ENCODE measurements at places on chromosomes 6 and 20.

DNA sequence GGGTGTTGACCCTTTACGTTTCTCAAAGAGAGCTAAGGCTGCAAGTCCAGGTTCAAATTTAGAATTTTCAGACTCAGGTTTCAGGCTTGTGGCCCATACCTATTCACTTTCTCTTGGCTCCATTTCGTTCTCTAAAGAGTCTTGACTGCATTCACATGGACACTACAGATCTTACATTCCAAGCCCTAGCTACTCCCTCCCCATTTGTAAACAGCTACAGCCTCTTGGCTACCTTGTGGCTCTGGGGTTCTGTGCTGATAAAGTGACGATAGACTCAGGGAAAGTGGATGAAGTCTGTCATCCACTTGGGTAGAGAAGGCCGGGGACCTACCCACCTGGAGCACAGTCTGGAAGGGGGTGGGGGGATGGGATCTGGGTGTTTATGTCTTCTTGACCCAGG is 503.3 kb downstream of the LMBRD1 start:
- no peak for DNase-seq

GRCh38 chr20:45085289-45085688 is 15.6 kb downstream of the KCNS1 start:
- no peak for DNase-seq

- DNase-seq = peak; percentile 60
These were observed 42.1 kb upstream of the CDH22 start for GRCh38 chr20:46350201-46350985.

GRCh38 chr6:33314515-33314942 is 651 bp upstream of the TAPBP start:
- DNase-seq = peak; percentile 83

DNA sequence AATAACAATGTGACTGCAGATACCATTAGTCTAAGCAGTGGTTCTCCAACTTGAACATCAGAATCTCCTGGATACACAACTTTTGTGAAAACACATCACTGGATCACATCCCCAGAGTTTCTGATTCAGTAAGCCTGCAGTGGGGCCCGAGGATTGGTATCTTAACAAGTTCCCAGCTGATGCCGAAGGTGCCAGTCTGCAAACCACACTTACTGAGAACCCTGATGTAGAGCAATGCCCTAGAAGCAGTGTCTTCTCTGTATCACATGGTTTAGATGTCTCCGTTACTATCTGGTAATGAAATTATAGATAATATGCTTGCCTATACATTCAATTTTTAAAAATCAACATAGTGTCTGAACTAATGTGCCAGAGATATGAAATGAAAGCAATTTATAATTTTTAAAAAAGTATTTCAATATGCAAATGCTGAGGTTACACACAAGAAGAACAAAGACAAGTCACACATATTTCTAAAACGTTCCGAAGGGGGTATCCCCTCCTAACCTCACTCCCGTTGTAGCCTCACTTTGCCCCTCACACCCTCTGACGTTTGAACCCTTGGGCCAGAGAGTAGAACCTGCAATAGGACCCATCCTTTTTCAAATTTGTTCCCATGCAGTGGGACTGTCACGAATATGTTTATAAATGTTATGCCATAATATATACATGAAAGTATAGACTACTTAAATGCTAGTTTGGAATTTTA is 115.4 kb upstream of the SAMD5 start:
- no peak for DNase-seq

DNA sequence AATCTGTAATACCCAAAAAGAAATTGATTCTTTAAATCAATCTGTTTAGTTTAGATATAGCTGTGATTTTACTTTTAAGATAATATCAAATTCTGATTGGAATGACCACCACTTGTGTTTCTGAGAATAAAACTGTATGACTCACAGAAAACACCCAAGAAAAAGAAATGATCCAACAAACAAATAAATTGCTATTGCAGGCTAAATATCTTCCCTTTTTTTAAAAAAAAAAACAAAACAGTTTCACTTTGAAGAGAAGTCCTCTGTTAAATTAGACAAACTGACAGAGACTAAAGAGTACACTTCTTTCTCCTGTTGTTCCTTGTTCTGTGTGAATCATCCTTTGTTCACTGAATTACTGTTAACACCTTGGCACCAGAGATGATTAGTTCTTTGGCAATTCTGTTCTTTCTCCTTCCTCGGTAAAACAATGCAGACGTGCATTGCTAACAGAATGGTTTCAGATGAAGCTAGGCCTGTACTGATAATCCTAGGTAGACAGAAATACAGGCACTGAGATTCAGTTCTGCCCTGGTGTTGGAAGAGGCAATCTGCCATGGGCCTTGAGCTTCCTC is 895.2 kb upstream of the CITED2 start:
- peak; percentile 43 for DNase-seq

DNA sequence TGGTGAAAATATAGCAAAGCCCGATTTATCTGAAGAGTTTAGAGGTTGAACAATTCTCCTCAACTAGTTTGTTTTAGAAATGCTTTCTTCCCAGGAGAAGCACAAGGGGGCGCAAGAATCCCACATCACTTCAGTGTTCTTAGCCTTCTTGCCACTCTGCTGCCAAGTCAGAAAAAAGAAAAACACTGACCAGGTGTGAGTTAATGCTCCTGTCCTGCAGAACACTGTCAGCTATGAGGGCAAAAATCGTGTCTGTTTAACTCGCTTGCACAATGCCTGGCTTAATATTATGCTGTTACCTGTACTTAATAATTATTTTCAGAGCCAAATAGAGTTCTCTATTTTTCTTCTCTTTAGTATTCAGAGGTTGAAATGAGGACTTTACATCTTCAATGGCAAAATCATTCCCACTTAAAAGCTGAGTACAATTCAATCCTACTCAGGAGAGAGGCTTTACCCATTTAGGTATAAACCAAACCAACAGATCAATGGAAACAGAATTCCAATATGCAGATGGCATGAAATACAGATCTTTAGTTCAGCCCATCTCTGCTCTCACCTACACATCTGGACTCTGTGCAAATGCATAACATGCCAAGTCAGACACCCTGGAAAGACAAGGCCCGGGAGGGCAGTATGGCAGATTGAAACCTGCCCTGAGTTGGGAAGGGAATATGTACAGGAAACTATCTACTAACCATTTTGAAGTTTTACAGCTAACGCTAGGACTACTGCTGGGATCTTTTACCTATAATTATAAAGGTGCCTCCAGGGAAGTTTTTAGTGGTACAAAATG is 71.4 kb upstream of the TULP1 start:
- DNase-seq = peak; percentile 82

GRCh38 chr20:46324960-46325703 is 16.8 kb upstream of the CDH22 start:
- DNase-seq = peak; percentile 42

DNA sequence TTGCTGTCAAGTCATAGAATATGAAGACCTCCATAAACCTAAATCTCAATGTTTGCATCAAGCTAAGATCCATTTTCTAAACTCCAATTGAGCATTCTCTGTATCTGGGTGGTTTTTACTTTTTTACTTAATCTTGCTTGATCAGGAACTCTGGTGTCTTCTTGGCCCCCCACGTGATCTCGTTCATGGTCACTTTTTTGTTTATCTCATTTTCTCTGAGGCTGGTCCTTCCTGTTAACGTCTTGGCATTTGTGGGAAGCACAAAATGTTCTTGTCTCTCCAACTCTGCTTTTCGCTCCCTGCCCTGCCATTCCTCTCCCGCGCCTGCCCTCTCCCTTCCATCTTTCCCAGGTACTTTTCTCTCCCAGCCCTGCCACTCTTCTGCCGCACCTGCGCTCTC is 14.0 kb upstream of the MAPRE1 start:
- DNase-seq = no peak

DNA sequence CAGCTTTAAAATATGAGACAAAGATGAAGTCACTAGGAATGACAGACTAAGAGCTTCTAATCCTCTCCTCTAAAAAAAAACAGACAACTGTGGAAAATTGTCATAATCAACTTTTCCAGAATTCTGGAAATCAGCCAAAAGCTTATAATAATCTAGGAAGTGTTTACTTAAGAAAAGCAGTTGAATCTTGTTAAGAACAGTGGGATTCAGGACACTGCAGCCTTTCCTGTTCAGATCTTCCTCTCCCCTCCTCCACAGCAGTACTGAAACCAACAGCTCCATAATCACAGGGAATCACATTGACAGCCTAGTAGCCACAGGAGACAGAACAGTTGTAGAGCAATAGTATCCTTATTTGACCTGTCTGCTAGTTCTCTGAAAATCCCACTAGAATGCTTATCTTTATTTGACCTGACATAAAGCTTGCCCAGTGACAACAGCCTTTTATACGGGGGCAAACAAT is 41.6 kb downstream of the IBTK start:
- DNase-seq = peak; percentile 70

GRCh38 chr6:150230832-150231524 is 88.1 kb downstream of the PPP1R14C start:
- no peak for DNase-seq

GRCh38 chr6:51167468-51167867 is 348.8 kb downstream of the TFAP2B start:
- DNase-seq = no peak

- DNase-seq = no peak
These were observed 50.4 kb upstream of the TLDC2 start for GRCh38 chr20:36825385-36826104.

GRCh38 chr20:8782804-8783203 is 286.1 kb upstream of the PLCB4 start:
- DNase-seq = no peak

DNA sequence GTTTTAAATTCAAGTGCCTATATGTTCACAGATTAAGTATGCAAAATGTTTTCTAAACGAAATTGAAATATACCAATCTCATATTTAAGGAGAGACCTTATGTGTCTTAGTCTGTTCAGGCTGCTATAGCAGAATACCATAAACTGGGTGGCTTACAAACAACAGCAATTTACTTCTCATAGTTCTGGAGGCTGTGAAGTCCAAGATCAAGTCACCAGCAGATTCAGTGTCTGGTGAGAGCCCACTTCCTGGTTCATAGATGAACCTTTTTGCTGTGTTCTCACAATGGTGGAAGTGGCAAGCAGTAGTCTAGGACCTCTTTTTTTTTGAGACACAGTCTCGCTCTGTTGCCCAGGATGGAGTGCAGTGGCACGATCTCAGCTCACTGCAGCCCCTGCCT is 3.5 kb upstream of the DSTN start:
- no peak for DNase-seq

DNA sequence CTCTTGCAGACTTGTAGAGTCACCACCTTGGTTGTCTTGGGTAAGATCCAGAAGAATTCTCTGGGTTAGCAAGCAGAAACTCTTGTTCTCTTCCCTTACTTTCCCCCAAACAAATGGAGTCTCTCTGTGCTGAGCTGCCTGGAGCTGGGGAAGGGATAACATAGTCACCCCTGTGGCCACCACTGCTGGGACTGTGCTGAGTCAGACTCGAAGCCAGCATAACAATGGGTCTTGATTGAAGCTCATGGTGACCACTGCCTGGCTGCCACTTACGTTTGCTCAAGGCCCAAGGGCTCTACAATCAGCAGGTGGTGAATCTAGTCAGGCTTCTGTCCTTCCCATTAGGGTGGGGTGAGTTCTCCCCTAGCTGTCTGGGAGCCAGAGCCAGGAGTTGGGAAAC is 15.4 kb upstream of the ERVFRD-1 start:
- DNase-seq = no peak

DNA sequence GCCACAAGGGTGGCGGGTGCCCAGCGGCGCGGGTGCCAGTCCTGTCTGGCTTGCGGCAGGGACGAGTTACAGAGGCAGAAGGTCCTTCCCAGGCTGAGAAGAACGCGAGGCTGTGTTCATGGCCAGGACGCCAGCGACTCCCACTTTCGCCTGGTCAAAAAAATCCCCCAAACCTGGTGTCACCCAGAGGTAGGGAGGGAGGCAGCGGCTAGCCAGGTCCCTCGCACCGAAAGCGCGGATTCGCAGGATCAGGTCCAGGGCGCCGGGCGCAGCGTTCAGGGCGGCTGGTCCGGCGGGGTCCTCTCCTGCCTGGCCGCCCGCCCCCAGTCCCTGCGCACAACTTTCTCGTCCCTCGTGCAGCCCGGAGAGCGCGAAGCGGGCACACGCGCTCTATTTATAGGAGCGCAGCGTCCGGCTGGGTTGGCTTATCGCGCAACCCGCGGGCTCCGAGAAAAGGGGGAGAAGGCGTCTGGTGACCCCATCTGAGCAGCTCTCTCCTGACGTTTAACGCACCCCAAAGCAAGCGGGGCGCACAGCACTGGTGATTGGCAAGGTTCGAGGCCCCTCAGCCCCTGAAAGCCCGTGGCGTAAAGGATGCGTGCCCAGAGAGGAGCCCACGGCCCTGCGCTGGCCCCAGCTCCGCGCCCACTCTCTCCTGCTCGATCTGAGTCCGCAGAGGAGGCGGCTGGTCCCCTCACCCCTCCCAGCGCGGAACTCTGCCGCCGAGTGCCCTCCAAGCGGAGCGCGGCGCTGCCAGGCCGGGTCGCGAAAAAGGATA is 519 bp downstream of the CBLN4 start:
- no peak for DNase-seq
